Naive thymus-derived CD4-positive, alpha-beta T cell (primary cell): ENCODE measurements at places on chromosomes 5 and 9. TPM values are rescaled to one million over a fixed set of nuclear protein-coding genes. Genes with fewer than 3 reads are reported as not detected.

CDX1 gene
- total RNA-seq: not detected in 2 replicates

KIF20A gene
- total RNA-seq: not detected

SUSD3 gene
- 62.8 TPM for total RNA-seq

LRRTM2 gene
- total RNA-seq: 0.22 and 0.41 TPM in 2 replicates

IFNK gene
- not detected in 2 replicates for total RNA-seq

WNT8A gene
- not detected in 2 replicates for total RNA-seq

ZNF454 gene
- total RNA-seq: not detected

KLHL3 gene
- total RNA-seq: 10.4 and 11.8 TPM in 2 replicates

GIN1 gene
- total RNA-seq: 4.0 TPM

PRELID1 gene
- 50.3 TPM for total RNA-seq

PCDHB14 gene
- total RNA-seq: not detected

CCL28 gene
- 13.9 TPM for total RNA-seq

MEF2C gene
- 40.0 TPM for total RNA-seq

OBP2B gene
- total RNA-seq: not detected

NRG2 gene
- total RNA-seq: 0.13 TPM

PAEP gene
- total RNA-seq: not detected

HAVCR2 gene
- 5.5 TPM for total RNA-seq

SOHLH1 gene
- not detected for total RNA-seq

ANXA2R gene
- total RNA-seq: 59.1 TPM

DIPK1B gene
- total RNA-seq: 0.41 and 0.46 TPM in 2 replicates

TUSC1 gene
- total RNA-seq: 0.17 TPM

MOB3B gene
- total RNA-seq: 0.76 TPM
